ENCODE measurements at places on chromosomes 1 and 21.

DNA sequence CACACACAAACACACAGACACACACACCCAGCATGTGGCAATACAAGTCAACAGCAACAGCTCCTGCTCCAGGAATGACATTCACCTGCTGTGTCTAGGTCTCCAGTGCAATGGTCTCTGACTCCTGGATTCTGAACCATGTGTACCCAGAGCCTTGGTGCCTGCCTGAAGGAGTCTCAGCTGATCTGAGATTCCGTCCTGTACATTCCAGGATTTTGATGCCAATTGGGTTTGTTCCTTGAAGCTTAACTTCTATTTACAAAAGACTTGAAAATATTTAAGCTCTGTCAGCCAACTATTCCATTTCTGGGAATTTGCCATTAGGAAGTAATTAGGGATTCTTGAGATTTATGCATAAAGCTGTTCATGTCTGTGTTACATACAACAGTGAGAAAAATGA lies 85.4 kb upstream of the LRRC8D start:
- DNase-seq: no peak

DNA sequence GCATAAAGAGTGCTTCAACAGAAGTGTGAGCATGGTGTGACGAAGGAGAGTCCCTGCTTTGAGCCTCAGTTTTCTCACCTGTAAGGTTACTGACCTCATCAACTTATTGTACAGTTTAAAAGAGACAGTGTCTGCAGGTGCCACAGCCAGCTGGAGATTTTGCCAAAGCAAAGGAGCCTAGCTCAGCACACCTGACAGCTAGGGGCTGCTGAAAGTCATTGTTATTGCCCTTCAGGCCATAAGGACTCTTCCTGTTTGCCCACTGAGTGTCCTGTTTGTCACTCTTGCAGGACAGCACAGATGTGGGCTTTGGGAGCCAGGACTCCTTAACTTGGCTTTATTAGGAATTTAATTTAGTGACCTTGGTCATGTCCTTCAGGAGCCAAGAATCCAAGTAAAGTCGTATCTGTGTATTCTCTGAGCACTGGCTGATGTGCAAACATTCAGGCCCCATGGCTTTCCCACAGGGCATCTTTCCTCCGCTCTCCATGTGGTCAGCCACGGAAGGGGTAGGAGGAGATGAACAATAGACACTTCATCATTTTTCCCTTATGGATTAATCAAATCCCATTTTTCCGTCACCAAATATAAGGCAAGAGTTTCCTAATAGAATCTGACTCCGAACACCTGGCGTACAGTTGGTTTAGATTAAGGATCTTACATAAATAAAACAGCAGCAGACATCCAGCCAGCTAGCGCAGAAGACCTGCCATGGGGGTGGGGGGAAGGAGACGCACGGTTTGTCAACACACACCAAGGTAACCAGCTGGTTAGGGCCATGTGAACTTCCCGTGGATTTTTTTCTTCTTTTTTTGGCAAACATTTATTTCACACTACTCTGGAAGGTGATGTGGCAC lies 43.1 kb upstream of the KANK4 start:
- no peak for DNase-seq

GRCh38 chr1:211577277-211577818 lies 1.6 kb downstream of the SLC30A1 start:
- DNase-seq: no peak

- no peak for DNase-seq
These were observed 444.7 kb downstream of the CAMTA1 start for GRCh38 chr1:7229696-7230631.

DNA sequence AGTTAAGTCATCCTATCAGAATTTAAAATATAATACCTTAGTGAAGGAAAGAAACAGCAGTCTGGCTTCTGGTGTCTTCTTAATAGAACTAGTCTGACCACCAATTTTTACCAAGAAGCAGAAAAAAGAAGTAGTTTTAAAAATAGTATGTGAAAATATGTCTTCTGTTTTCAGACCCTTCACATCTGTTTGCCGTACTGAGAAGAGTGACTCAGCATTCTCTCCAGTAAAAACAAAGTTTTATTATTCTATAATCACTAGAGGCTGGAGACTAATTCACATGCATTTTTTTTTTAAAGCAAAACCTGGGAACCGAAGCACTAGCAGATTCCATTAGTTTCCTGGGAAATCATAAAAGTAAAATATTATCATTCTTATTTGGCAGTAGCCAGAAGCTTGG lies 163.8 kb downstream of the COL24A1 start:
- no peak for DNase-seq

GRCh38 chr1:113490384-113490783 lies 100.1 kb downstream of the MAGI3 start:
- DNase-seq: no peak

- no peak for DNase-seq
These were observed 240.9 kb downstream of the CAMTA1 start for GRCh38 chr1:7026169-7026568.

DNA sequence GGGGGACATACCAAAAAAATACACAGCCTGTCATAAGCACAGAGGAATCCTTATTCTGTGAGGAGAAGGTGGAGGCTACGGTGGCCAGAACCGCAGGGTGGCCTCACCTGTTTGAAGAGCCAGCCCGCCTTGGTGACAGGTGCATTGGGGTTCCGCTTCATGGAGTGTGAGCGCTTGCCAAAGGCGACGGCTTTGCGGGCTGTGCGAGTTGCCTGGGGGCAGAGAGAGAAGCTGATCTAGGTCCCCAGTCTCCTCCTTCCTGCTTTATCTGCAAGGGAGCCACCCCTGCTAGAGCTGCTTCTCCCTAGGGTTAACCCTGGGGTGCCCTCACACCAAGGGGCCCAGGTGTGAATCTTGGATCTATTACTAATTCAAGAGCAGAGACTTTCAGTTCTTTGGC lies 54.3 kb upstream of the GOLT1A start:
- DNase-seq: no peak

DNA sequence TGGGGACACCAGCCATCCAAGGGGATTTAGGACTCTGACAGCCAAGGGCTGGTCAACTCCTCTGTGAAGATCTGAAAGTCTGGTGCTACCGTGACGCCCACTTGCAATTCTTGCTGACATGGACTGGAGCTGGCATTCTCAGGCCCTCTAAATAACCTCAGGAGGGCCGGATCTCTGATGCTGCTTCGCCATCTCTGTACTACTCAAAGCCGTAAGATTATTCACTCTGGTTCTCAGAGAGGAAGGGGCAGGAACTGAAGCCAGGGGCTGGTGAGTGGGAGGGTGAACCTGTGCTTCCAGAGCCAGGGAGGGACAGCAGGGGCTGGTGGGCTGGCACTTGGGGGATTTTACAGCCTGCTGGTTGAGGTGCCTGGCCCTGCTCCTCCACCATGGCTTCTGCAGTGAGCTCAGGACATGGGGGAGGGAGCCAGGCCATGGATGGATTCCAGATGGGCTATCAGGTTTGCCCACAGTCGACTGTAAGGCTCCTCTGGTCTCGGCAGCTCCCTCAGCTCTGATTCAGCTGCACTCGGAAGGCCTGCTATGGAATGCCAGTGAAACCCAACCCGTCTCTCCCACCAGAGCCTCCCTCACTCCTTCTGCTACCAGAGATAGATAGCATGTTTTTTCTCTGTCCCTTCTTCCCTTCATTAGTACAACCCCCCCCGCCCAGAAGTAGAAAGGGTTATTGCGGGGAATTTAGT lies 84.5 kb downstream of the PLXNA2 start:
- no peak for DNase-seq

GRCh38 chr1:240528591-240528990 lies 83.4 kb downstream of the GREM2 start:
- no peak for DNase-seq

DNA sequence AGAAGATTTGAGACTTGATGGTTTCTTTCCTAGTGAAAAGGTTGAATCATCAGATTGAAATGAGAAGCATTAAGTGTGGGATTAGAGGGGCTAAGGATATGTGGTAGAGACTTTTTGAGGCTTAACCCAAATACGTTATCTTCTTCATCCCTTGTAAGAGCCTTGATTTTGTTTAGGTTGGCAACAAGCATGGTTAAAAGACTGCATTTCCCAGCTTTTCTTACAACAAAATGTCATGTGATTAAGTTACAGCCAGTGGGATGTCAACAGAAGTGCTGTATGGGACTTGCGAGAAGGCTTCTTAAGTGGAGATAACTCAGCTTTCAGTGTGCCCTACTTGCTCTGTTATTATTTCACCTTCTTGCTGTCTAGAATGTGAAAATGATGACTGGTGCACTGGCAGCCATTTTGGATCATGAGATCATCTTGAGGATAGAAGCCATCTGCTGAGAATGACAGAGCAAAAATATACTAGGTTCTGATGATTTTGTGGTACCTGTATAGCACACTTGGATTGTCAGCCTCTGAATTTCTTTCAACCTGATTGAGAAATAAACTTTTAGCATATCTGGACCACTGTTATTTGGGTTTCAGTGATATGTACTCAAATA lies 41.3 kb upstream of the GNG12 start:
- DNase-seq: no peak

GRCh38 chr1:116763116-116763786 lies 9.0 kb downstream of the CD2 start:
- peak; percentile 95 for DNase-seq

DNA sequence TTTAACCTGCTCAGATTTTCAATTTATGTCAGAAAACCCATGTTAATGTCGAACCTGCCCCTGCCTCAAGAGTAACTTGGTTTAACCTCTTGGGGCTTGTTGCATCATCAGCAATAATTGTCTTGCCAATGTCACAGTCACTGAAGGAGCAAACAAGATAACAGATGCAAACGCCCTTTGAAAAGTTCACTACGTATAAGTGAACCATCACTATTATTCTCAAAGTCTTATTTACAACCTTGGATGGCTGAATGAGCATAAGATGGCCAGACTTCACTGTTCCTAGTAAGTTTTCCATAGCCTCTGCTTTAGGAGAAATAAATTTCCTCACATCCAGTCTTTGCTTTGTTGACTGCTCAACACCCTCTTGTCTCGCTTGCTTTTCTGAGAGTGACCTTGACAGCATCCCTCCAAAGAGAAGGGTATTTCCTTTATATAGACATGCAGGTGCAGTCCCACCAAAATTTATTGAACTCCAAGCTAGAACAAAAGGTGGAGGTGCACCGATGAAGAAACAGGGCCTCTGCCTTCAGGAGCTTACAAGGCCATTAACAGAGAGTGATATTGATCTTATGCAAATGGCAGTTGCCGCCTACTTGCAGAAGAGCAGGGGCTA lies 749 bp upstream of the LRIG2 start:
- DNase-seq: no peak

DNA sequence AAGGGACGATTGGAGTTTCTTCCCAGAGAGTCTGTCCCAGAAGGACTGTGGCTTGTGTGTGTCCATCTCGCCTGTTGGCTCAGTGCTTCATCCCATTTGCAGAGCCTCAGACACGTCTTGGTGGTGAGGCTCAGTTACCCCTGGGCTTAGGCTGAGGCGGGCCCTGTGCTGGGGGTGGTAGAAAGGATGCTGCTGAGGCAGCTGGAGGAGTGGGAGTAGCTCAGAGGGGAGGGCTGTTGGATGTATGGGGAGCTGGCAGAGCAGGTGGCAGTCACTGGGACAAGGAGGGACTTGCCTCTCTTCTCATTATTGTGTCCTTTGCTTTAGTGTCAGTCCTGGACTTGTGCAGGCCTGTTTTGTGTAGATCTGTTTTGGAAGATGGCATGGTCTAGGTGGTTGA lies 7.3 kb upstream of the MIIP start:
- DNase-seq: no peak

DNA sequence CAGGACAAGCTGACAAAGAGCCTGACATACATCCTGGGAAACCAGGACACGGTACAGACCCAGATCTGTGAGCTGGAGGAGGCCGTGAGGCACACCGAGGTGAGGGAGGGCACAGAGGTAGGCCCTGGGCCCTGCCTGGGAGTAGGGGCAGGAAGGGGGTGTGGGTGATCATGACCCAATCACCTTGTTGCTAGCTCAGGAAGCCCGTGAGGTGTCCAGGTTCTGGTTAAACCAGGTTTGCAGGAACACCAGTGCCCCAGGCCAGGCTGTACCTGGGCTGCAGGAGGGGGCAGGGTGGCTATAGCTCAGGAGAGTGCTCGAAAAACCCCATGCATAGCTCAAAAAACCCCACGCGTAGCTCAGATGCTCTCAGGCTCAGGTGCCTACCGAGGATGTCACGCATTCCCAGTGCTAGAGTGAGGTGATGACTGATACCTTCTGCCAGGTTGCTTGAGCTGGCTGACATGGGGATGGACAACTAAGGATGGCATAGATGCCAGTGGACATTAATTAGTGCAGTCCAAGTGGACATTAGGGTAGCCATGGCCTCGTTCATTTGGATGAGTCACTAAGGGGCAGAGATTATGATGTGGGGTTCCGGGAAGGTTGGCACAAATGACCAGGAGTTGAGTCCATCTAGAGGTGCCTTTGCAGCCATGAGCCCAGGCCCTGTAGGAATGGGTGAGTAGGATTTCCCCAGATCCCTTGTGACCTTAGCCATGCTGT lies 3.7 kb downstream of the TRIM46 start:
- DNase-seq: no peak

DNA sequence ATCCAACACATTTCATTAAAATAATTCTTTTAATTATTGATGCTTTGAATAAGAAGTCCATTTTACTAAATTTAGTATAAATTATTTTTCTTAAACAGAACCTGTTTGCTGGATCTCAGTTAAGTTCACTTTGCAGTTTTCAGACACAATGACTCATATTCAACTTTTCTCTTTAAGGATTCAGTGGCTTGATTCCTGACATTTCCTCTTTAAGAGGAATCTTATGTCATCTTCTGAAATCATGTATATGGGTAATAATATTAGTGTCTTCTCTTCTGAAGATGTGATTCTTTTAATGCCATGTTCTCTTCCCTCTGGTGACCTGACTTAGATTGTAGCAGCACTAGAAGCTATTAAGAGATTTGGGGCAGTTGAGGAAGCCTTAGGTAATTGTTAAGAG lies 12.6 kb downstream of the CREG1 start:
- no peak for DNase-seq

- peak; percentile 41 for DNase-seq
These were observed 71.2 kb downstream of the VWA5B1 start for GRCh38 chr1:20361805-20362381.

- no peak for DNase-seq
These were observed 41.2 kb downstream of the VPS13D start for GRCh38 chr1:12271033-12271432.

DNA sequence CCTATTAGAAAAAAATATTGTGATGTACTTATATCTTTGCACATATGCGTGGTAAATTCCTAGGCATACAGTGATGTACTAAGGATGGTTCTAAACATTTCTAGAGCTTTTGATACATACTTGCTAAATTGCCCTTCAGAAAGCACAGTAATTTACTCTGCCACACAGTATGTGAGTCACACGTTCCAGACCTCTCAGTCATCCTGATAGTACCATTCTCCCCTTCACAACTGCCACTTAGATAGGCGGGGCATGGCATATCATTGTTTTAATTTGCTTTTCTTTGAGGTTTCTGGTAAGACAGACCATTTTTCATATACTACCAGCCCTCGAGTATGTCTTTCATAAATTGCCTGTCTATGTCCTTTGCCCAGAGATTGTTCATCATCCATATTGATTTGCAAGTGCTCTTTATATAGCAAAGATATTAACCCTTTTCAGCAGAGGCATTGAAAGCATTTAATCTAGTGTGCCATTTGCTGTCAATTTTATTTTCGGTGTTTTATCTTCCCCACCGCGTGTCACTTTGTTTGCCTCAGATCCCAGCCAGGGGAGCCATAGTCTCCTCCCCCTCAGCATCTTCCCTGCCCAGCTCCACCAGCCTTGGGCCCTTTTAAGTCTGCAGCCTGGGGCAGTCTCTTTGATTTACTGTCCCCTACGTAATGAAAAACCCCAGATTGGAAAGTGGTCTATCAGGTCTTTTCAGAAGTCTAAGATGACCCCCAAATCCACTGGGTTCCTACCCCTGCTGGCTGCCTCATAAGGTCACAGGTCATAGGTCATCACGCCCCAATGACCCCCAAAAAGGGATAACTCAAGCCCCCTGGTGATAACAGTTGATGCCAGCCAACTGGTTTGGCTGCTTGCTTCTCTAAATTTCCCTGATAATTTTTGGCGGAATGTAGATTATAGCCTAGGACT lies 11.8 kb upstream of the PAX7 start:
- DNase-seq: peak; percentile 68
